ENCODE measurements at places on chromosomes 4 and X. TPM values are rescaled to one million over a fixed set of nuclear protein-coding genes. Genes with fewer than 3 reads are reported as not detected.

The REPS2 gene
- 1.6 TPM for total RNA-seq

The G3BP2 gene
- total RNA-seq = 220 TPM

The ETDB gene
- total RNA-seq = not detected

The XIAP gene
- total RNA-seq = 29.1 TPM

The DDX53 gene
- not detected for total RNA-seq

The RPGR gene
- total RNA-seq = 18.0 TPM

The TEX11 gene
- not detected for total RNA-seq

The PCDH7 gene
- total RNA-seq = 1.4 TPM

All from vein endothelial cell (primary cell).